Esophagus squamous epithelium (tissue), 5 donors: ENCODE measurements at places on chromosomes 7 and 10.

DNA sequence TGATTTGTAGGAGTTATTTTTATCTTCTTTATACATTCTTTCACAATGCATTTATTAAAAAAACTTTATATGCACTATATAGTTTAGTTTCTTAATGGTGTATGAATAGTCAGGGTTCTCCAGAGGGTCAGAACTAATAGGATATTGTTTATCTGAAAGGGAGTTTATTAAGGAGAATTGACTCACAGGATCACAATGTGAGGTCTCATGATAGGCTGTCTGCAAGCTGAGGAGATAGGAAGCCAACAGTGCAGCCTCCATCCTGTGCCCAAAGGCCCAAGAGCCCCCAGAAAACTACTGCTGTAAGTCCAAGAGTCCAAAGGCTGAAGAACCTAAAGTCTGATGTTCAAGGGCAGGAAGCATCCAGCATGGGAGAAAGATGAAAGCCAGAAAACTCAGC is 192.8 kb upstream of the AHR start:
- DNase-seq, result no peak

GRCh38 chr10:88730864-88731263 is 24.8 kb downstream of the LIPK start:
- no peak for DNase-seq

DNA sequence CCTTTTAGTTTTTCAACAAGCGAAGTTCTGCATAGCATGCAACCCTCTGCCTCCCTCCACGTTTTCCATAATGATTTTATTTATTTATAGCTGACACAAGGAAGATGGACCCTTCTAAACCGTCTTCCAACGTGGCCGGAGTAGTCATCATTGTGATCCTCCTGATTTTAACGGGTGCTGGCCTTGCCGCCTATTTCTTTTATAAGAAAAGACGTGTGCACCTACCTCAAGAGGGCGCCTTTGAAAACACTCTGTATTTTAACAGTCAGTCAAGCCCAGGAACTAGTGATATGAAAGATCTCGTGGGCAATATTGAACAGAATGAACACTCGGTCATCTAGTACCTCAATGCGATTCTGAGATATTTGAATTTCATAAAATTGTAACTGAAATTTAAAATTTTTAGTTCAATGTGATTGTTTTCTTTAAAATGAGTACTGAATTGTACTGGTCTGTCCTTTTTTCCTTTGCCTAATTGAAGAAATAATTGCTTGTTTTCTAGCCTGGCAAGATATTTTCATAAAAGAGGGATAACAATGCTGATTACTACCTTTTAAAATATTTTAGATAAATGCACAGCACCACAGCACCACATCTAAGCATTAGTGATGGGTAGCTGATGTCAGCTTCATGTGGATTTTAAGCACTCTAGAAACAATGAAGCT is 41.5 kb upstream of the SLC39A12 start:
- DNase-seq, result no peak

DNA sequence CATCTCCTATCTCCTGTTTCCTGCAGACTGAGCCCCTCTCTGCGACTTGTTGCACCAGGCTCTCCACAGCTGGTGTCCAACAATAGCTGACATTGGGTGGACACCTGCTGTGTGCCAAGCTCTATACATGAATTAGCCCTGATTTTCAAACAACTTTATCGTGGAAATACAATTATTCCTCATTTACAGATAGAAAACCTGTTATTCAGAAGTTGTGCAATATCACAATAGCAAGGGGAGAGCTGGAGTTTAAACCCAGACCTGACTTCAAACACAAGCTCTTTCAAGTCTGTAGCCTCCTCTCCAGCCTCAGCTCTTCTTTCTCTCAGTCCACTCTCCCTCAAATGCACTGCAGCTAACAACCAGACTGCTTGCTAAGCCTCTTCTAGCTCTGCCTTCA is 168.8 kb downstream of the HECW1 start:
- DNase-seq, result no peak

GRCh38 chr7:94011714-94012353 is 7.7 kb upstream of the BET1 start:
- DNase-seq, result no peak

DNA sequence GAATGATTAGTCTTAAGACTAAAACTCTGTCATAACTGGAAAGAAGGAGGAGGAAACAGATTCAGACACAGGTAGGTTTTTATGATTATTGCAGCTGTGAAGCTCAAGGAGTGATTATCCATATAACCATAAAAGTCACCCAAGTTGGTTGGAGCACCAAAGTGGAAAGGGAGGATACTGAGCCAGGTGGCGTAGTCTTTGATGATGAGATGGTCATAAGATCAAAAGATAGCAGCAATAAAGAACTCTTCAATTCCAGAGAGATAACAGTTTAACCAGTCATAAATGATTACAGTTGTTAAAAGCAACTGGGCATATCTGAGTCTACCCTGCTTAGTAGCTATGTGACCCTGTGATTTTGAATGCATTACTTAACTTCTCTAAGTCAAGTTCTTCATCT is 8.4 kb downstream of the ABCB1 start:
- no peak for DNase-seq

- DNase-seq, result no peak
Measured at GRCh38 chr7:46011059-46011458, 90.0 kb upstream of the IGFBP3 start.

DNA sequence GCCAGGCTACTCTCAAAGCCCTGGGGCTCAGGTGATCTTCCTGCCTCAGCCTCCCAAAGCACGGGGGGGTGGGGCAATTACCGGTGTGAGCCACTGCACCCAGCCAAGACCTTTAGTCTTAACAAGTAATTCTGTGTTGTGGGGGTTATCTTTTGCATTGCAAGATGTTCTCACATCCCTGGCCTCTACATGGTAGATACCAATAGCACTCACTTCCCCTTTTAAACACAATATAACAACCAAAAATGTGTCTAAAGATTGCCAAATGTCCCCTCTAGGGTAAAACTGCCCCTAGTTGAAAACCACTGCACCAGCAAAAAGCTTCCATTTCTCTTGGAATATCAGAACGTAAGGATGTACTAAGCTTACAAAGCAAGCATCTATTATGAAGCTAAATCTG is 225.0 kb downstream of the CTNNA3 start:
- no peak for DNase-seq

DNA sequence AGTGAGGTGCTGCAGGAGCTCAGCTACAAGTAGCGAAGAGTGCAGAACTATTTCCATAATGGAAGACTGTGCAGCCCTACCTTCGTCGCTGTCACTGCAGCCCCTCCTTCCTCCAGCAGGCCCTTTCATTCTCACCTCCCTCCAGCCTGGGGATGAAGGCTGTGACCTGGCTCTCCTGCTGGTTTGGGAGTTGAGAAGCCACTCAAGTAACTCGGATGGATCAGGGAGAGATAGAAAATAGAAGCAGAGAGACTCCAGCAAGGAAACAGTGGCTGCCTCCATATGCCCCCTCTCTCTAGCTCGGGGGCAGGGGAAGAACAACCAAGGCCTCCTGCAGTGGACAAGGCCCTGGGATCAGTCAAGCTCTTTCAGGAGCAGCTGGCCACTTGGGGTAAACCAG is 37.4 kb upstream of the NPFFR1 start:
- DNase-seq, result no peak

GRCh38 chr10:102418622-102419268 is at the start of gene PSD:
TSS of gene PSD (minus strand) at chr10:102418785. CDS start at chr10:102417038, 1,747 bp downstream.
- DNase-seq, result no peak

GRCh38 chr10:113047963-113048781 is 98.1 kb downstream of the TCF7L2 start:
- DNase-seq, result no peak

GRCh38 chr7:70092314-70093204 is 494.3 kb downstream of the AUTS2 start:
- no peak for DNase-seq

DNA sequence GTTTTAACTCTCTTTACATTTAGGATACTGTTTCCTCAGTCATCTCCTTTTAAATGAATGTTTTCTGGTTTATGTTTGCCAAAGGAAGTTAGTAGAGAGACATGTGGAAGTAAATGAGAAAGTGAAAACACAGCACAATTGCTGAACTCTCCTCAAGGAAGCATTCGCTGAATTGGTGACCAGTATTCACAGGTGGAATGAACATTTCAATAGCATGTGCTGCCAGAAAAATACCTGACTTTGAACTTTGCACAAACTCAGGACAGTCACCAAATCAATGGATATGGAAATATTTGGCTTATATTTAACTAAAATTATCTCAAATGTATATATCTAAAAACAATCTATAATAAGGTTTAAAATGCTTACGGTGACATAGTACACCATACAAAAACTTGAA is 28.5 kb downstream of the TSPAN12 start:
- no peak for DNase-seq

DNA sequence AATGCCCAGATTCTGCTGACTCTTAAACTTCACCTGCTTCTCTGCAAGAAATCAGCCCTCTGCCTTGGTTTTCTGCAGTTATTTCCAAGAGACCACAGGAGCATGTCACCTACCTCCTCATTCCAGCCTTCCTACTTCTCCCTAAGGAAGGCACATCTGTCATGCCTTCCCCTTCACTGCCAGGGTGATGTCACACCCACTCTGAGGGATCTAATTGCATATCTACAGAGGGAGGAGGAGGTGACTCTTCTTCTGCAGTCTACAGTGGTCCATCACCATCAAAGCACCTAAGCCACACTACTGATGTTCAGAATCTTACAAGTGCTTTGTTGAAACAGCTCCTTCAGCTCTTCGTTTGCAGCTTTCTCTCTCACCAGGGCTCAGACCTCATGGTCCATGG is 275.5 kb downstream of the FGFR2 start:
- no peak for DNase-seq

DNA sequence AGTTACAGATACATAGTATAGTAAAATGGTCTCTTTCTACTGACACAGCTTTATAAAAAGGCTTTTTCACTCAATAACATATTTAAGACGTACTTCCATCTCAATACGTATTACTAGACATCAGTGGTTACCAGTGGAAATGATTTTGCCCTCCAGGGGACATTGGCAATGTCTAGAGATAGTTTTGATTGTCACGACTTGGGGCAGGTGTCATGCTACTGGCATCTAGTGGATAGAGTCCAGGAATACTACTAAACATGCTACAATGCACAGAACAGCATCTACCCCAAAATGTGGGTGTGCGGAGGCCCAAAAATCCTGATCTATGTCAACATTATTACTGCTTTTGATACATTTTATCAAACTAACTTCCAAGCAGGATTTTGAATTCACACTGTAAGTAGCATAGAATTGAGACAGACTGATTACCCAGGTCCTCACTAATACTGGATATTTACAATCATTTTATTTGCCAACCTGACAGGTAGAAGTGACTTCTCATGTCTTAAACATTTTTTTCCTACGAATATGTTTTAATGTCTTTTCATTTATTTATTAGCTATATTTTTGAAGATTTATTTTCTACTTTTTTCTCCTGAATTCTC is 53.8 kb downstream of the HGF start:
- DNase-seq, result no peak

- no peak for DNase-seq
Measured at GRCh38 chr7:108813251-108814014, 243.8 kb downstream of the DNAJB9 start.

- DNase-seq, result no peak
Measured at GRCh38 chr7:56474271-56474670, 358.1 kb upstream of the NUPR2 start.

DNA sequence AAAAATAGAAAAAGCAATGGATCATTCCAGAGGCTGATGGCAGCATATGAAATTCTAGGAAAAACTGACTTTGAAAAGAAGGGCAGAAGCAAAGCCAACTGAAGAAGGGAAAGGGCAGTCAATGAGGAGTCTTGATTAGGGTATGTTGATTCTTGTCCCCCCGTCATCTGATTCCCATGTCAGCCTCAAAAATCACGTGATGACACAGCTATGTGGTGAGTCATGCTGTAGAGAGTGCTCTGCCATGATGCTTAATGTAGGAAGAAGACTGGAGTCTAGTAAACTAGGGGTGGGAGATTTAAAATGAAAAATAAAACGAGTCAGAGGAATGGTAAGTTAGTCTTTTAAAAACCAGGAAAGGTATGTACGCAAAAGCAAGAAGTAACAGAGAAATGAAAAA is 3.9 kb upstream of the POU6F2 start:
- no peak for DNase-seq

DNA sequence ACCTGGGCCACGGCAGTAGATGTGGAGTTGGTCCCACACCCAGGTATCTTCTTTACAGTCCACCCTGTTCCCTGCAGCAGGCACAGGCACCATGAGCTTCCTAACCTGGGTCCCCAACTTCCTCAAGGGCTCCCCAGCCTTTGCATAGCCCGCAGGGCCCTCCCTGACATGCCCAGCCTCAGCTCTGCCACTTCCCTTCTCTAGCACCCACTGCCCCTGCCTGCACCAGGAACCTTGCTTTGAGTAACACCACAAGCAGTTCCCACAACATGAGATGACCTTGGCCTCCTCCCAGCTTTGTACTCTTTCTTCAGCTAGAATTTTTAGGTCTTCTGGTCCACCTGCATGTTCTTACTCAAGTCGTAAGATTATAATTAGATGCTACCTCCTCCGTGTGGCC is 92.2 kb upstream of the ZPBP start:
- no peak for DNase-seq

DNA sequence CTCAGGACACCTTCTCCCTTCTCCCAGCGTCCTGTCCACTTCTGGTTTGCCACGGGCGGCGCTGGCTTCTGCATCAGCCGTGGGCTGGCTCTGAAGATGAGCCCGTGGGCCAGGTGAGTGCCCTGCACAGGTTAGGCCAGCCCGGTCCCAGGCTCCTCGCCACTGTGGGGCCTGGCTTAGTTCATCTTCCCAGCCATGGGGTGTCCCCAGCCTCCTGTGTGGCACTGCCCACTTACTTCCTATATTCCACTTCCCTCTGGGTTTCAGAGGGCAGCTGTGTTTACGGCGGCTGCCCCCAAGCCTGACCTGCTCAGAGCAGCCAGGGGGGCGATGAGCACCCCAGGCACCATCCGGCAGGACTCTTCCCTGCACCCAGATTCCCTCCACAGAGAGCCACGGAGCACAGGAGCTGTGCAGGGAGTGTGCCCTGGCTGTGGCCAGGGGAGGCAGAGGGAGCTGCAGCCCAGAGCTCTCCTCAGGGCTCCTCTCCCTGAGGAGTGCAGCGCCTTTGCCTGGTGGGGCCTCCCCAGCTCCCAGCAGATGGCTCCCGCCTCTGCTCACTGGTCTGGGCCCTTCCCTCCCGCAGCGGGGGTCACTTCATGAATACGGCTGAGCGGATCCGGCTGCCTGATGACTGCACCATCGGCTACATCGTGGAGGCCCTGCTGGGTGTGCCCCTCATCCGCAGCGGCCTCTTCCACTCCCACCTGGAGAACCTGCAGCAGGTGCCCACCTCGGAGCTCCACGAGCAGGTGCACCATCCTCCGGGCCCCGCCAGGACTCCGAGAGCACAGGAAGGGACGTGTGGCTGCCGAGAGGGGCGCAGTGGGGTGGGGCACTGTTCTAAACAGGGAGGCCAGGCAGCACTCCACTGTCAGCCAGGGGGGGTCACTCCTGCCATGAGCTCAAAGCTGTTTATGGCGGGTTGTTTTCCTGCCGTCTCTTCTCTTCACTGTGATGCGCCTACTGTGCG is 6.4 kb downstream of the LFNG start:
- DNase-seq, result no peak

GRCh38 chr7:29879609-29880008 is 73.3 kb downstream of the WIPF3 start:
- DNase-seq, result no peak

GRCh38 chr7:4201566-4201965 is 480.5 kb upstream of the FOXK1 start:
- no peak for DNase-seq

GRCh38 chr7:138887872-138888656 is 90.1 kb upstream of the ATP6V0A4 start:
- DNase-seq, result no peak
